Vagina (tissue), 2 donors: ENCODE measurements at places on chromosomes 1 and 21.

DNA sequence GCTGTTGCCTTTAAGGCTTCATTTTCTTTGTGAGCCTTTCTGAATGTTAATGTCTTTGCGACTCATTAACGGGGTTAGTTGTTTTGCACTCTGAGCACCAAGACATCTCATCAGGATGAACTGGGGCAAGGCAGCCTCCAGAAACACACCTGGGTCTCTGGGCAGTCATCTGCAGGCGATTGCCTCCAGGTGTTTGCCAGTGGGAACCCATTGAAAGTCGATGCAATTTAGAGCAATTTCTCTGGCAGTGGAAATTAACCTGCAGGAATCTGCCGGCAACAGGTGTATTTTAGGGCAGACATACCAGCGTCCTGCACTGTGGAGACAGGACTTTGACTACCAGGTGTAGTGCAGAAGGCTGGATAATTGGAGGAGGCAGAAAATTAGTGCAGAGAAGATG lies 661.0 kb upstream of the PTBP2 start:
- DNase-seq, result no peak

DNA sequence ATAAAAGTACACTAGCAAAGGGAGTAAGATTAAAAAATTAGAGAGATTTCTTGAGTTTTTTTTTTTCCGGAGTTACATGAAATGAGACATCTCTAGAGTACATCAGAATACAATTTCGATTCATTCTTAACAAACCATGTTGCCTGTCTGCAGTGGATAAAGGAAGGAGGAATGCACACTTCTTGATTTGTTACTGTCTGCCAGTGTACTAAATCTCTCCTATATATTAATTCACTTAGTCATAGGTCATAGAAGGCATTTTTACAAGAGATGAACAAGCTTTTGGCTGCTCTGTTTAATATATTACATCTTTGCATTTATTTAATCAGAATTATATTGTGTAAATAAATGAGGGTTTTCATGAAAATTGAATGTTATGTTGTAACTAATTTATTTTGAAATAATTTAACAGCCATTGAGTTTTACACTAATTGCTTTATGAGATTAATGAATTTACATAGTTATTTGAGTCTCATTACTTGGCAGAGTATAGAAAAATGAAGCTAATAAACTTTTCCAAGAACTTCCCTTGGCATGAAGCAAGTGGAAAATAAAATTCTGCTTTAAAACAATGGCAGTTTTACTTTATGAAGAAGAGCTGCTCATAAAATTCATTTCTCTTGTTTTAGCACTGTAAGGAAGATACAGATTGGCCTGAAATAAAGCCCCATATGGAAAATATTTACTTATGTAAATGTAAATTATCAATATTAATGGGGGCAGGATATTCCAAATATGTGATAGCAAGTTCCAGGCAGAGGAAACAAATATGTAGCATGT lies 1284.7 kb downstream of the BRINP3 start:
- DNase-seq, result no peak

DNA sequence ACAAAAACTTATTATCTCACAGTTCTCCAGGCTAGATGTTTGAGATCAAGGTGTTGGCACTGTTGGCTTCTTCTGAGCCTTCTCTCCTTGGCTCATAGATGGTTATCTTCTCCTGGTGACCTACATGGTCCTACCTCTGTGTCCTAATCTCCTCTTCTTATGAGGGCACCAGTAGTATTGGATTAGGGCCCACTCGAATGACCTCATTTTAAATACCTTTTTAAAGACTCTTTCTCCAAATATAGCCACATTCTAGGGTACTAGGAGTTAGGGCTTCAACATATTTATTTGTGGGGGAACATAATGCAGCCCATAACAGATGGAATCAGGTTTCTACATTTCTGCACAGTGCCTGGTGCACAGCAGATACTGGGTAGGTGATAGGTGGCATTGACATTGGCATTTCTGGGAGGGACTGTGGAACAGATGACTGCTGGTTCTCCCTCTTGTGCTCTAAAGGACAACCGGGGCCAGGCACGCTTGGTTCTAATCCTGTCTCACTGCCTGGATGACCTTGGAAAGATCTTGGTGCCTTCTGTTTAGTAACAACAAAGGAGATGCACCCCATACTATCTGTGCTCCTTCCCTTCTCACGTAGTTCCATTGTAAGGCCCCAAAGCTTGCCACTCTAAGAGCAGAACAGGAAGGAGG lies 140.3 kb downstream of the PLPP3 start:
- DNase-seq, result no peak

GRCh38 chr1:155086856-155087535 lies 8.4 kb downstream of the EFNA3 start:
- DNase-seq, result peak; percentile 93

DNA sequence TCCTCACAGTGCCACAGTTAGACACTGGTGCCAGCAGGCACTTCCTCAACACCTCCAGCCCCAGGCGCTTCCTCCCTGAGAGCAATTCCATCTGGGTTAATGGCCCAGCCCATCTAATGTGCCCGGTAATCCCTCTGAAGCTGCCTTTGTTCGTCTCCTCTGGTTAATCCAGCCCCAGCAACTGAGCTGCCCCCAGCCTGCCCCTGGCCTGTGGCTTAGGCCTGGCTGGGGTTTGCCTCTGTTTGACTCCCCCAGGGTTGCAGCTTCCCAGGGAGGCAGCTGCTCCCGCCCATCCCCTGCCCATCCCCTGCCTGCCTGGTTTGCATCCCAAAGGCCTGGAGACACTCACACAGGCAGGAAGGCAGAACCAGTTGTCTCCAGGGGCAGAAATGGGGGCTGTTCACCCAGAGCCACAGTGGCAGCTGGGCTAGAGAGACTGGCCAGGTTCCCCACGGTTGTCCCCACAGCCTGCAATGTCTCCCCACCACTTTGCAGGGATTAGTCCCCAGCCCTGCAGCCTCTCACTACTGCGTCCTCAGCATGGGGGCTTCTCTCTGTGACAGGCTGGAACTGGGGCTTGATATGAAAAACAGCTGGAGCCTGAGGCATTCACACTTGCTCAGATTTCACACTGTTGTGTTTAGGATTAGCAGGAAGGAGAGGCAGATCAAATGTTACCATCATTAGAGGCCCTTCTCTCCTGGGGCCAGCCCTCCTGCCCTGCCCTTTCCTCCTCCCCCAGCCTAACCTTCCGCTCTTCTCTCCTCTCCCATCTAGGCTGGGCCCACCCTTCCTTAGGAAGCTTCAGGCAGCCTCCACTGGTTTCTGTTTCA lies 120.2 kb downstream of the TLR5 start:
- DNase-seq, result no peak

DNA sequence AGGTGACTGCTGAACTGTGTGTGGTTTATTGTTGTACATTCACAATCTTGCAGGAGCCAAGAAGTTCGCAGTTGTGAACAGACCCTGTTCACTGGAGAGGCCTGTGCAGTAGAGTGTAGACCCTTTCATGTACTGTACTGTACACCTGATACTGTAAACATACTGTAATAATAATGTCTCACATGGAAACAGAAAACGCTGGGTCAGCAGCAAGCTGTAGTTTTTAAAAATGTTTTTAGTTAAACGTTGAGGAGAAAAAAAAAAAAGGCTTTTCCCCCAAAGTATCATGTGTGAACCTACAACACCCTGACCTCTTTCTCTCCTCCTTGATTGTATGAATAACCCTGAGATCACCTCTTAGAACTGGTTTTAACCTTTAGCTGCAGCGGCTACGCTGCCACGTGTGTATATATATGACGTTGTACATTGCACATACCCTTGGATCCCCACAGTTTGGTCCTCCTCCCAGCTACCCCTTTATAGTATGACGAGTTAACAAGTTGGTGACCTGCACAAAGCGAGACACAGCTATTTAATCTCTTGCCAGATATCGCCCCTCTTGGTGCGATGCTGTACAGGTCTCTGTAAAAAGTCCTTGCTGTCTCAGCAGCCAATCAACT lies 6.4 kb upstream of the PIGV start:
- no peak for DNase-seq

GRCh38 chr1:161739865-161740566 lies 9.6 kb upstream of the DUSP12 start:
- no peak for DNase-seq

- peak; percentile 88 for DNase-seq
Measured at GRCh38 chr1:31154632-31155215, 85.0 kb downstream of the NKAIN1 start.

DNA sequence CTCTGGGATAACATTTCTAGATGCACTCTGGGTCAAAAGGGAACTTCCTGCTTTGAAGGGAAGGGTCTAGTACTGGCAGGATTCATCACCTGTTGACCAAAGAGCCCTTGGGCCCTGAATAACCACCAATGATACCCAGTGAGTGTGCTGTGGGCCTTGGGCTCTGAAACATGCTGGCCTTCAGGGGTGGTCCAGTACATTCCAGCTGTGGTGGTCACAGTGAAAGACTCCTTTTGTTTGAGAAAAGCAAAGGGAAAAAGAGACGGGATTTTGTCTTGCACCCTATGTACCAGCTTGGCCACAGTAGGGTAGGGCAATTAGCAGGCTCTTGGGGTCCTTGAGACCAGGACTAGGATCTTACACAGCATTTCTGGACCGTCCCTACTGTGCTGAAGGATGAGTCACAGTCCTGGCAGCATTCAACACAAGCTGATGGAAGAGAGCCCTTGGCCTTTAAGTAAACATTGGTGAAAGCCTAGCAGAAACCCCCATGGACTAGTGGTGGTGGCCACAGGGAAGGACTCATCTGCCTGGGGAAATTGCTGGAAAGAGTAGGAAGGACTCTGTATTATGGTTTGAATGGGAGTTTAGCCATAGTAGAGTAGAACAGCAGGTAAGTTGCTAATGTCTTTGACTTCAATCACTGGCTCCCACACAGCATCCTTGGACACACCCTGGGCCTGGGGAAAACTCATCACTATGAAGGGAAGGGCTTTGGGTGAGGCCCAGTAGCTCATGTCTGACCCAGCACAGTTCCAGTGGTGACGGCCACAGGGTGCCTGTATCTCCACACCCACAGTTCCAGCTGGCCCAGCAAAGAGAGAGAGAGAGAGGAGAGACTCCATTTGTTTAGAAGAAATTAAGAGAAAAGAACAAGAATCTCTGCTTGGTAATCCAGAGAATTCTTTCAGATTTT lies 87.5 kb downstream of the COL24A1 start:
- DNase-seq, result no peak

- DNase-seq, result no peak
Measured at GRCh38 chr1:225460021-225460736, 32.3 kb upstream of the LBR start.

- no peak for DNase-seq
Measured at GRCh38 chr1:62725255-62725654, 37.1 kb upstream of the DOCK7 start.

GRCh38 chr1:226711976-226712741 lies 26.9 kb downstream of the ITPKB start:
- no peak for DNase-seq

- no peak for DNase-seq
Measured at GRCh38 chr1:197848350-197848749, 54.1 kb upstream of the C1orf53 start.

DNA sequence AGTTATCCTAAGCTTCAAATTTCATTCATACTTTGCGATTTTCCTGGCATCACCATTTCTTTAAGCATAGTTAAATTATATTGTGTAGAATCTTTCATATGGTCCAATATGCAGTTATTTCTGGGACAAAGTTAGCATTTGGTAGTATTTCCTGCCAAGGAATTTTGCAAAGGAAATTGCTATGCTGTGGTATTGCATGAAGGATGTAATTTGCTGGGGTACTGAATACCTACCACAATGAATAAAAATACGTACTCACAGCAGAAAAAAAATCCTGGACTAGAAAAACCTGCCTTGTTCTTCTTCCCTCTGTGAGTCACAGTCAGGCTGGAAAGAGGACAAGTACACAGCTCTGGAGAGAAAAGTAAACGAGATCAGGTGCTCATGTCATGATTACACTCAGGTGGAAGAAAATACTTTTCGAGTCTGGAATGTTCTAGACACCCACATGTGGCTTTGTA lies 241.2 kb downstream of the PTBP2 start:
- no peak for DNase-seq

GRCh38 chr21:36381841-36382589 lies 3.2 kb upstream of the CHAF1B start:
- no peak for DNase-seq

DNA sequence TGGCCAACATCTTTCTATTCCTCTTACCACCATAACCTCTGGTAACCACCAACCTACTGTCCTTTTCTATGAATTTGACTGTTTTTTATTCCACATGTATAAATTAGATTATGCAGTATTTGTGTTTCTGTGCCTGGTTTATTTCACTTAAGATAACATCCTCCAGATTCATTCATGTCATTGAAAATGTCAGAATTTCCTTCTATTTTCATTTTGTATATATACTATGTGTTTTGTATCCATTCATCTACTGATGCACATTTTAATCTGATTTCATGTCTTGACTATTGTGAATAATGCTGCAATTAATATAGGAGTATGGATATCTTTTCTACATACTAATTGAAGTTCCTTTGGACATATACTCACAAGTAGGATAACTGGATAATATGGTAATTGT lies 403.2 kb downstream of the NCAM2 start:
- no peak for DNase-seq

- no peak for DNase-seq
Measured at GRCh38 chr21:14259747-14260146, 43.8 kb downstream of the RBM11 start.

DNA sequence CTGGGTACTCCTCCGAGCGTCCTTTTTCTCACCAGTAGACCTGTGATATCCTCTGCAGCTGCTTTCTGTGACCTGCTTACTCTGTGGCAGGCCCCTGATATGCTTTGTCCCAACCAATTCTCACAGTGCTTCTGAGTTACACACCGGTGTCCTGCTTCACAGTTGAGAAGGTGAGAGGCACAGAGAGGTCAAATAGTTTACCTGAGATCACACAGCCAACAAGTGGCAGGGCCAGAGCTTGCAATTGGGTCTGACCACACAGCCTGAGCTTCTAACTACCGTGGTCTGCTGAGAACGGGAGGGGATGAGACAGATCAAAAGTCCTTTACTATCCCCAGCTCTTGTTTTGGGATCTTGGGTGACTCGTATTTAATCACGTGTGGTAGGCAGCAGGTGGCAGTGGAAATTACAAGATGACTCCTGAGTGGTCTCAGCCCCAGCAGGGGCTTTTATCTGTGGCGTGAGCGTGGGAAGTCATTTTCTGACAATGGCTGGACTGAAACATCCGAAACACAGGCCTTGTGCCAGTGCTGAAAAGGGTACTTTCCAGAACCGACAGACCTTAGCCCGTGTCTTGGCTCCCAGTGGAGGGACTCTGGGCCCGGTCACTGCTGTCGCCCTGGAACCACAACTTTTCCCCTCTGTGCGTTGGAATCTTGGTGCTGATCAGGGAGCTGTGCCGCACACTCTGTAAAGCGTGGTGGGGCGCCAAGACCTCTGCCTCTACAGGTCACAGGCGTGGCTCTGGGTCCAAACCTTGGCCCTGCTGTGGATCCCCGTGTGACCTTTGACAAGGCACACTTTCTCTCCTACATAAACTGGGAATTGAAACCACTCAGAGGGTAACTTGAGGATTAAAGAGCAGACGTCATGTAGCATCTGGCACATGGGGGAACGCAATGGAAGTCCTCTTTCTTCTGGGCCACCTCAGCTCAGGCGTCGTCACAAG lies 11.9 kb downstream of the THEMIS2 start:
- DNase-seq, result no peak

- DNase-seq, result no peak
Measured at GRCh38 chr1:146012703-146013558, 8.6 kb downstream of the HJV start.
